Keratinocyte (primary cell): ENCODE measurements at places on chromosomes 4 and X.

DNA sequence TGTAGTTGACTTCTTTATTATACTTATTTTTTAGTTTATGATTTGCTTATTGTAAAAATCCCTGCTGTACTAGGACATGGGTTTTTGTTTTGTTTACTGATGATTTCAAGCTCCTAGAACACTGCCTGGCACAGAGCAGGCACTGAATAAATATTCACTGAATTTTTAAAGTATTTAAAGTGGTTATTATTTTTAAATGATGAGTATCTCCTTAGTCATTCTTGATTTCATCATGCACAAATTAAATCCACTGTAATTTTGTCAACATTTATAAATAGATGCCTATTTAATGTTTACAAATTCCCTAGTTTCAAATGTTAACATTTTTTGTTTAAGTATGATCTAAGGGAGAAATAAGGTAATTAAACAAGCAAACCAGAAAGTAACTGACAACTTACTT lies 367.9 kb upstream of the SLIT2 start:
- H3K4me1 ChIP-seq, result no peaks in the 10 kb centered on the region
- H3K4me3 ChIP-seq, result no peak overlapping the region
- no peaks in the 10 kb centered on the region for H3K36me3 ChIP-seq
- peaks cover 3% of the 10 kb centered on the region for H3K27me3 ChIP-seq
- no peak overlapping the region for H3K27ac ChIP-seq

DNA sequence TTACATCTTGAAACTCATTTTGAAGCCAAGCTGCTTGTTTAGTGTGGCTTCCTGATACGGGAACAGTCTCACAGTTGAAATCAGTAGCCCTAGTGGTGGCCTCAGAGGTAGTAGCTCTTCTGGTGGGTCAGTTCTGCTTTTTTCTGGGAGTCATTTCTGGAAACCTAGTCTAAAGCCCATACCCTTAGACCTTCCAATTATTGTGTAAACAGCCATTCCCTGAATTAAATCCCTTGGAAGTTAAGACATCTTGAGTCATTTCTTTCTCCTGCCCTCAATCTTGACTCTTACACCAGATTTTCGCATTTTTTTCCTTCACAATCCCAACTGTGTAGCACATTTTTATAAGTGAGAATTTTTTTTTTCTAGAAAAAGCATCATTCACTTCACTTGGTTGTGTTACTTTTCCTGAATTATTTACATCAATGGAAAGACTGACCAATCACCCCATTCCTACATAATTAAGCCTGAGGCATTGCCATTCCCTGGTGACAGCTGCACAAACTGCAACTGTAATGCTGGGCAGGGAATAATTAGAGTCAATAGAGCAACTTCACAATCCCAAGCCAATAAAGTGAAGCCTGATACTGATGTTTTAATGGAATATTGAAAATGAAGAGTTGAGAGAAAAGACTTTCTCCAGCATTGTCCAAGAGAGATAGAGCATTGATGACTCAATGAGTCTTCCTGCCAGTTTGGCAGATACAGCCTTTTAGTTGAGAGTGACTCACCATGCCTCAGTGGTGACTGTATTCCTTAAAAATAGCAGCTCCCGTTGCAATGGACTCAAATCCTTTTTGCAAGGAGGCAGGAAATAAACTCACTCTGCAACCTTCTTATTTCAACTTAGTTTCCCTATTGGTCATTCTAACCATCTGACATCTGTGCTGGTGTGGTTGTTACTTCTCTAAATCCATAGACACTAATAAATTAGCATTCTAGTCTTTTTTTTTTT lies 13.0 kb upstream of the SEPSECS start:
- H3K4me3 ChIP-seq, result no peak overlapping the region
- H3K4me1 ChIP-seq, result peaks cover 38% of the 10 kb centered on the region
- peak overlapping the region; percentile 60 for H3K27ac ChIP-seq
- DNase-seq, result peak; percentile 90
- H3K27me3 ChIP-seq, result no peaks in the 10 kb centered on the region
- H3K36me3 ChIP-seq, result no peaks in the 10 kb centered on the region

GRCh38 chrX:147741776-147742175 lies 169.9 kb upstream of the FMR1 start:
- H3K27ac ChIP-seq, result no peak overlapping the region
- no peak overlapping the region for H3K4me3 ChIP-seq
- no peaks in the 10 kb centered on the region for H3K4me1 ChIP-seq
- H3K36me3 ChIP-seq, result no peaks in the 10 kb centered on the region
- no peak for DNase-seq

- peaks cover 4% of the 10 kb centered on the region for H3K36me3 ChIP-seq
- DNase-seq, result no peak
- H3K4me3 ChIP-seq, result no peak overlapping the region
Observed at GRCh38 chr4:26406346-26406975, 83.8 kb downstream of the CCKAR start.

GRCh38 chr4:187387739-187388138 lies 607.8 kb upstream of the ZFP42 start:
- H3K4me3 ChIP-seq, result no peak overlapping the region
- H3K4me1 ChIP-seq, result no peaks in the 10 kb centered on the region
- H3K27me3 ChIP-seq, result no peaks in the 10 kb centered on the region
- H3K27ac ChIP-seq, result no peak overlapping the region

DNA sequence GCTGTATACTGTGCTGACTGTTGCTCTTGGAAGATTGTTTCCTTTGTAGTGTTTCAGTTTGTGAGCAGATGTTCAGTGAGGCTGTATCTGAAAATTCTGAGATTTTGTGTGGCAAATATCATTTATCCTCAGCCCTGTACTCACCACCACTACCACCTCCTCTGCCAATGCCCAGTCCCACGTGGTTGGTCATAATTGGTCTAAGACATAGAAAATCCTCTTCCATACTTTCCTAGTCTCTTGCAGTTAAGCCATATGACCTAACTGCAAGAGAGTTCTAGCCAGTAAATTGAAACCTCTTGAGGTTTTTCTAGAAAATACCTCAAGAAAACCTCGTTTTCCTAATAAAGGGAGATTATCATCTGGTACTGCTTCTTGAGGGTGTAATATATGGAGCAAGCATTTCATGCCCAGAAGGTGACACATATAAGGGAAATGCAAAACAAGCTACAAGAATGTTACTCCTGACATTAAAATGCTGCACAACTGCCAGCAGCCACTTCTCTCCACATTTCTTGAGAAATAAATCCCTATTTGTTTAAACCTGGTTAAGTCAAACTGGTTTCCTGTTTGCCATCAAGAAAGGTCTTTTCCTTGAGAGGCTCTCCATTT lies 32.8 kb downstream of the ABCE1 start:
- peaks cover 21% of the 10 kb centered on the region for H3K36me3 ChIP-seq
- H3K4me3 ChIP-seq, result no peak overlapping the region
- H3K4me1 ChIP-seq, result no peaks in the 10 kb centered on the region
- no peak overlapping the region for H3K27ac ChIP-seq
- H3K27me3 ChIP-seq, result no peaks in the 10 kb centered on the region

GRCh38 chr4:115945026-115945425 lies 831.6 kb upstream of the NDST4 start:
- H3K4me3 ChIP-seq, result no peak overlapping the region
- H3K4me1 ChIP-seq, result no peaks in the 10 kb centered on the region
- DNase-seq, result no peak
- H3K27me3 ChIP-seq, result no peaks in the 10 kb centered on the region

GRCh38 chr4:55314141-55314820 lies 31.8 kb upstream of the SRD5A3 start:
- no peak overlapping the region for H3K27ac ChIP-seq
- no peaks in the 10 kb centered on the region for H3K36me3 ChIP-seq
- no peak for DNase-seq

DNA sequence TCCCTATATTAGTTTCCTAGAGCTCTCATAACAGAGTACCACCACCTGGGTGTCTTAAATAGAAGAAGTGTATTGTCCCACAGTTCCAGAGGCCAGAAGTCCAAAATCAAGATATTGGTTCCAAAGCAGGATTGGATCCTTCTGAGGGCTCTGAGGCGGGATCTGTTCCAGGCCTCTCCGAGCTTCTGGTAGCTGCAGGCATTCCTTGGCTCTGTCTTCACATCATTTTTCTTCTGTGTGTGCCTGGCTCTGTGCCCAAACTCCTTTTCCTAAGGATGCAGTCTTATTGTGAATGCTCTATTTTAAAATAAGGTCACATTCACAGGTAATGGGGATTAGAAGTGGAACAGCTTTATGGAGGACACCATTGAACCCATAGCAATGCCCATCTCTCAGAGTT lies 253.7 kb upstream of the TAPT1 start:
- H3K4me3 ChIP-seq, result no peak overlapping the region
- no peaks in the 10 kb centered on the region for H3K27me3 ChIP-seq
- H3K36me3 ChIP-seq, result no peaks in the 10 kb centered on the region
- DNase-seq, result no peak
- H3K4me1 ChIP-seq, result no peaks in the 10 kb centered on the region

DNA sequence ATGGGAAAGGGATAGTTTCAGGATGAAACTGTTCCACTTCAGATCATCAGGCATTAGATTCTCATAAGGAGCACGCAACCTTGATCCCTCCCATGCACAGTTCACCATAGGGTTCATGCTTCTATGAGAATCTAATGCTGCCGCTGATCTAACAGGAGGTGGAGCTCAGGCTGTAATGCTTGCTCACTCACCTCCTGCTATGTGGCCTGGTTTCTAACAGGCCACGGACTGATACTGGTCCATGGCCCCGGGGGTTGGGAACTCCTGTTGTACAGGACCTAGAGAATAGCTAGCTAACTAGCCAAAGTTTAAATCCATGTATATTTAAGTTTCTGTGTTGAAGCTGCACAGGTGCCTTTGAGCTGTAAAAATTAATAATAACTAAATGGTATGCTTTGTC lies 65.8 kb upstream of the MMAA start:
- no peak overlapping the region for H3K4me3 ChIP-seq
- H3K4me1 ChIP-seq, result peaks cover 9% of the 10 kb centered on the region
- H3K27ac ChIP-seq, result no peak overlapping the region
- H3K27me3 ChIP-seq, result no peaks in the 10 kb centered on the region
- no peak for DNase-seq

- H3K4me1 ChIP-seq, result no peaks in the 10 kb centered on the region
- H3K36me3 ChIP-seq, result no peaks in the 10 kb centered on the region
- H3K27ac ChIP-seq, result no peak overlapping the region
- no peak for DNase-seq
- no peak overlapping the region for H3K4me3 ChIP-seq
Observed at GRCh38 chr4:7358100-7358735, 76.5 kb downstream of the PSAPL1 start.

- peak overlapping the region; percentile 31 for H3K4me3 ChIP-seq
- H3K27ac ChIP-seq, result no peak overlapping the region
Observed at GRCh38 chr4:174218127-174218790, 65.2 kb downstream of the FBXO8 start.

DNA sequence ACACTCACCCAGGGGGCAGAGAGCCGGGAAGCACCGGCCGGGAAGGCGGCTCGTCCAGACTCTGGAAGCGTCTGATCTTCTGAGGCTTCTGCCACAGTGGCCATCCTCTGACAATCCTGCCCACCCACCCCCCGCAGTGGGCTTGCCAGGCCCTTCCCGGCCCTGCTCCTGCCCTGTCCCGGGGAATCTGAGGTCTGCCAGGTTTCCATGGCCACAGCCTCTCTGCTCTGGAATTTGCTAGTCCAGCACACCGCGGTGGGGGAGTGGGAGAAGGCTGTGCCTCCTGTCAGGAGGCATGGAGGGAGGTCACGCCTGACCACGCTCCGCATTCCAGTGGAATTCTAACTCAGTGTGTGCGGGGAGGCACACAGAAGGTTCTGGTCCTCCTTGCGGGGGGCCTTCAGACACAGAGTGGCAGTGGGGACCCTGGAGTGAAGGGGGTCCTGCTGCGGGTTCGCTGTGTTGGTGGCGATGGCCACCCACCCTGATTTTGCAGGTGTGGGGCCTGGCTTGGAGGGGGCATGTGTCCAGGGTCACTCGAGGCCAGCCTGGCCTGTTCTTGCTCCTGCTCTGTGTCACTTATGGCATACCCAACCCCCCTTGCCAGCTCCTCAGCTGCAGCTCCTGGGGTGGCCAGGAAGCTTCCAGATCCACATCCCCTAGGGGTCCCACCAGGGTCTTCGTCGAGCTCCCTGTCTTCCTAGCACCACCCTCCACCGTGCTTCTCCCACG lies 55.6 kb upstream of the ADRA2C start:
- H3K4me3 ChIP-seq, result no peak overlapping the region
- no peak for DNase-seq
- no peaks in the 10 kb centered on the region for H3K36me3 ChIP-seq
- no peaks in the 10 kb centered on the region for H3K4me1 ChIP-seq
- peaks cover under 1% of the 10 kb centered on the region for H3K27me3 ChIP-seq

DNA sequence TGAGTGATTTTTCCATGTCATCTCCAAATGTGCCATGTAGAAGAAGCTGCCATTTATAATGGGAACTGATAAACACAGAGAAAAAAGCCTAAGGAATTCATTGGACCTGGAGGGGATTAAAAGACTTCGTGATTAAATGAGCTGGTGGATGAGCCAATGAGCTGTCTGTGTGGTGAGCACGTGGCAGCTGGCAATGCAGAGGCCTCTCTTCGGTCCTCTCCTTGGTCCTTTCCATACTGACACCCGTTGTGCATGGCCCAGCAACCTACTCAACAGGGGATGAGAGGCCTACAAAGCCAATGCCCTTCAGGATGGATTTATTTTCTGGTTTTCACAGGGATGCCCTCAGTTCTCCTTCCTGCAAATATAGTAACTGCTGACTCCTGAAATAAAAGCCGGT lies 87.7 kb upstream of the STS start:
- peaks cover 5% of the 10 kb centered on the region for H3K36me3 ChIP-seq
- H3K4me3 ChIP-seq, result no peak overlapping the region
- no peak for DNase-seq
- H3K27ac ChIP-seq, result no peak overlapping the region
- peaks cover 4% of the 10 kb centered on the region for H3K4me1 ChIP-seq

DNA sequence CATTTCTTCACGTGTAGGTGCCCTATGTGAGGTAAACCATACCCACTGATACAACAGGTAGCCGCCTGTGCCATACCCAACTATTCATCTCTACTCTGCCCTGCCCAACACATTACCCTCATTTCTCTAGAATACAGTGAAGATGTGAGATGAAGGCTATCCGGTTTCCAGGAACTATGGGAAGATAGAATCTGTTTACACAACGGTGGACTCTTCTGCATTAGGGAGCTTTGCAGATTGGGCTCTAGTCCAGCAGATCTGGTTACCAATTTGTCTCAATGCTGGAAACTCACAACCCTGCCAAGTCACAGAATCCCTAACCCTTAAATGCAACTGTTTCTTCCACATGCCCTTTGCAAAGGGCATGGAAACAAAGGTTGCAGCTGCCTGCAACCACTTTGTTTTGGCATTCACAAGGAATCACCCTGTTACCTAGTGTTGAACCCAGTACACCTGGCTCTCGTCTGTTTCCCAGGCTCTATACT lies 6.4 kb upstream of the SLAIN2 start:
- H3K27me3 ChIP-seq, result no peaks in the 10 kb centered on the region
- H3K4me3 ChIP-seq, result no peak overlapping the region
- H3K36me3 ChIP-seq, result no peaks in the 10 kb centered on the region

DNA sequence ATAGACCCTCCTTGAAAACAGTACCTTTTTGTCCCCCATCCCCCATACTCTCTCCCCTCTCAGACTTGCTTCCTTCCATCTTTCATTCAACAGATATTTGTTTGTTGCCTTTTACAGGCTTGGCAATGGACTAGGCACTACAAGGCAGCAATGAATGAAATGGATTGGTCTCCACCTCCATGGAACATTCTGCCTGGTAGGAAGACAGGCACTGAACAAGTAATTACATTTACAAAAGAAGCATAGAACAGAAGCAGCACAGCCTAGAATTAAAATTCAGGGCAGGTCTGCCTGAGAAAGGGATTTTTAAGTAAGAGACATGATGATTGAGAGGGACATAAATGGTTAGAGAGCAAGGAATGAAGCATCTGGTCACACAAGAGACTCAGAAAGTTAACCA lies 346.1 kb downstream of the GRXCR1 start:
- no peaks in the 10 kb centered on the region for H3K4me1 ChIP-seq
- H3K27me3 ChIP-seq, result no peaks in the 10 kb centered on the region
- H3K27ac ChIP-seq, result no peak overlapping the region
- H3K4me3 ChIP-seq, result no peak overlapping the region
- no peak for DNase-seq
